HFFc6 (cell line): ENCODE measurements at places on chromosomes 2 and 18. TPM values are rescaled to one million over a fixed set of nuclear protein-coding genes. Genes with fewer than 3 reads are reported as not detected.

DNA sequence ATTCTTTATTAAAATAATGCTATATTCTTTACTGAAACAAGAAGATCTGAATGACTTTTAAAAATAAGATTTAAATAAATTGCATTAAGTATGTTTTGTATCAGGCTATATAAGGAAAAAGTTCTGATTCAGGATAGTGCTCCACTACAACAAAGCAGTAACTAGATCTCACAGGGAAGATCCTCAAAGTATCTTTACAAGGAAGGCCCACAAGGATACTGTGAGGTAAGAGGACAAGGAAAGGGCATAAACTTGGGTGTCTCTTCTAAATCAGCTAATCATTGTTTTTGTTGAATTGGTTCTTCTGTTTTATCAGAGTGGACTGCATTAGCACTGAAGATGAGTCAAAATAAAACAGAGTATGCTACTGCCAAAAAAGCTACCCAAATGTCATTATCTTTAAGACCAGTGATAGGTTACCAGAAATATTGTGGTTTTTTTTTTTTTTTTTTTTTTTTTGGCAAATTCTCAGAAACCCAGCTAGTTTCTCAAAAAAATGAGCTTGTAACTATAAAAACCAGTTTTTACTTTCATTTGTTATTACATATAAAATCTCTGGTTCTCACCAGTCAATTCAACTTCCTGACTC, 160.9 kb downstream of the BAZ2B start:
- no peaks in the 10 kb centered on the region for H3K36me3 ChIP-seq
- no peak overlapping the region for H3K27ac ChIP-seq
- no peaks in the 10 kb centered on the region for H3K27me3 ChIP-seq
- H3K4me1 ChIP-seq: peaks cover 23% of the 10 kb centered on the region

The NHEJ1 gene
- 12.4 to 14.4 TPM (median 14.2 TPM) in 3 replicates for total RNA-seq

The TCF7L1 gene
- total RNA-seq: 2.6 to 8.9 TPM (median 2.6 TPM) in 3 replicates

DNA sequence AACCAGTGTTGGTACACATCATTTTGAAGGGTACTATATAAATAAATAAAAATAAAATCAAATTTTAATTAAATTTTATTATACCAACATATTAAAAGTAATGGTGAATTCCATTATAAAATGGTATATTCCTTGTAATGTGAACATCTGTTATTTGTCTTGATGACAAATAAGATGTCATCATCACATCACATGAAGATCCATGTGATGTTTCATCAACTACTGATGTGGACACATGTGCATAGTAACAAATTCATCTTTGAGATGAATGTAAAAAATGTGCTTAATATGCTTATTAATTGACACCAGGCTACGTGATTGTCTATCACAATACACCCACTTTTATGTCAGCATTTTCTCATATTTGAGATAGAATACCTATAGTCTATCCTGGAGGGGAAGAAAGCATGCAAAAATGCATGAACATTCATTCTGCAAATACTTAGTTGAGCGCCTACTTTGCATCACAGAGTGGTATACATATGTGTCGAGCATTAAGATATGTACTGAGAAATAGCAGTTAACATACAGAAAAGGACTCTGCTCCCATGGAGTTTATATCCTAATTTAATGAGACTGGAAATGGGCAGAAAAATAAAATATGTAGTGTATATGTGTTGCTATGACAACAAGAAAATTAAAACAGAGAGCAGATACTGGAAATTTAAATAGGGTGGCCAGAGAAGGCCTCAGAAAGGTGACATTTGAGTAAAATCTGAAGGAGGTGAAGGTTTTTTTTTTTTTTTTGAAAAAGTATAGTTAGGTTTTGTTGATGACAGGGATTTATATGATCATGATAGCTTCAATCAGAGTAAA, 281.1 kb downstream of the ARHGAP15 start:
- H3K4me1 ChIP-seq: no peaks in the 10 kb centered on the region
- no peaks in the 10 kb centered on the region for H3K36me3 ChIP-seq
- H3K4me3 ChIP-seq: no peak overlapping the region
- H3K27ac ChIP-seq: no peak overlapping the region

- H3K27ac ChIP-seq: peak overlapping the region; percentile 93
- H3K36me3 ChIP-seq: peaks cover 4% of the 10 kb centered on the region
- H3K4me1 ChIP-seq: peaks cover 93% of the 10 kb centered on the region
Measured at GRCh38 chr2:120769787-120770120, 34.1 kb downstream of the GLI2 start.

- peak overlapping the region; percentile 84 for H3K27ac ChIP-seq
- H3K27me3 ChIP-seq: no peaks in the 10 kb centered on the region
- H3K4me1 ChIP-seq: peaks cover 50% of the 10 kb centered on the region
- no peaks in the 10 kb centered on the region for H3K36me3 ChIP-seq
- H3K4me3 ChIP-seq: peak overlapping the region; percentile 59
Measured at GRCh38 chr2:213119061-213119809, 32.2 kb downstream of the IKZF2 start.

The DSG4 gene
- not detected in 3 replicates for total RNA-seq
